MM.1S (cell line): ENCODE measurements at places on chromosomes 12 and 14.
A peak's percentile ranks its signal among the peaks of the same experiment; 100 is the strongest.

DNA sequence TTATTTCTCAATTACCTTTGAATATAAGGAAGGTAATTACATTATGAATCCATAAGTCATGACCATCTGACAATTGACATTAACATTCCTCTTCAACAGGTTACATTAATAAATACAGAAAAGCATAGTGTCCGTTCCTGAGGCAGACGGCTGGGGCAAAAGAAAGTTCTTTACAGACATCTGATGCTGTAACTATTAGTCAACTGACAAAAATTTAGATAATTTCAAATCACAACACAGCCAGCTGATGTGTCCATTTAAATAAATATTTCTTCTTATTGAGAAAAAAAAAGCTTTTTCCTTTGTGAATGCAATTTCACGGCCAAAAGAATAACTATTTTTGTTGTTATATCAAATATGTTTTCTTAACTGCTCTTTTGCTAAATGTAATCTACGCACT lies 9.2 kb upstream of the PYROXD1 start:
- H3K4me3 ChIP-seq = no peak overlapping the region
- H3K36me3 ChIP-seq = no peaks in the 10 kb centered on the region
- no peaks in the 10 kb centered on the region for H3K27me3 ChIP-seq
- H3K27ac ChIP-seq = no peak overlapping the region

DNA sequence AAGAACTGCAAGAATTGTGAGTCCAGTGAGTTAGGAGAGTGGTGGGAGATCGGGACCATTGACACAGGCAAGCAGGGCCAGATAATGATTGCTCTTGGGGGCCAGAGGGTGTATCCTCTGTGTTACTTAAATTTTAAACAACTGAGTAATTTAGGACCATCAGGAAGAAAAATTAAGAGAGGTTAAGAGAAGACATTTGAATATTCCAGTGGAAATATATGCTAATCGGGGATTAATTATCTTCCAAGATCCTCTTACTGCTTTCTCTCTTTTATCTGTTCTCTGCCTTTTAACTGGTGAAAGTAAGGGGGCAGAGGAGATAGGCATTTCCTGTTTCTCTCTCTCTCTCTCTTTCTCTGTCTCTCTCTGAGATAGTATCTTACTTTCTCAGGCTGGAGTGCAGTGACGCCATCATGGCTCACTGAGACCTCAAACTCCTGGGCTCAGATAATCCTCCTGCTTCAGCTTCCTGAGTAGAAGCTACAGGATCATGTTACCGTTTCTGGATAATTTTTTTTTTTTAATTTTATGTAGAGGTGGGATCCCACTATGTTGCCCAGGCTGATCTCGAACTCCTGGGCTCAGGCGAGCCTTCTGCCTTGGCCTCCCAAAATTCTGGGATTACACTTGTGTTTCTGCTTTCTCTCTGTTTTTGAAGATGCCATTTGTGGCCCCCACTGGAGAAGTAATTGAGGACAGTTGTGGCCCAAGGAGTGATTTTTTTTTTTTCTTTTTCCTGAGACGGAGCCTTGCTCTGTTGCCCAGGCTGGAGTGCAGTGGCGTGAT lies 85.1 kb downstream of the DIP2B start:
- H3K27me3 ChIP-seq = no peaks in the 10 kb centered on the region
- no peaks in the 10 kb centered on the region for H3K4me1 ChIP-seq

- no peak for DNase-seq
- no peaks in the 10 kb centered on the region for H3K27me3 ChIP-seq
- peaks cover 34% of the 10 kb centered on the region for H3K4me1 ChIP-seq
These were observed 15.2 kb downstream of the NACA start for GRCh38 chr12:56709759-56710376.

- H3K4me1 ChIP-seq = no peaks in the 10 kb centered on the region
- H3K36me3 ChIP-seq = no peaks in the 10 kb centered on the region
- H3K27ac ChIP-seq = no peak overlapping the region
- no peak for DNase-seq
- H3K4me3 ChIP-seq = no peak overlapping the region
These were observed 59.3 kb upstream of the SCAF11 start for GRCh38 chr12:46049665-46050064.

DNA sequence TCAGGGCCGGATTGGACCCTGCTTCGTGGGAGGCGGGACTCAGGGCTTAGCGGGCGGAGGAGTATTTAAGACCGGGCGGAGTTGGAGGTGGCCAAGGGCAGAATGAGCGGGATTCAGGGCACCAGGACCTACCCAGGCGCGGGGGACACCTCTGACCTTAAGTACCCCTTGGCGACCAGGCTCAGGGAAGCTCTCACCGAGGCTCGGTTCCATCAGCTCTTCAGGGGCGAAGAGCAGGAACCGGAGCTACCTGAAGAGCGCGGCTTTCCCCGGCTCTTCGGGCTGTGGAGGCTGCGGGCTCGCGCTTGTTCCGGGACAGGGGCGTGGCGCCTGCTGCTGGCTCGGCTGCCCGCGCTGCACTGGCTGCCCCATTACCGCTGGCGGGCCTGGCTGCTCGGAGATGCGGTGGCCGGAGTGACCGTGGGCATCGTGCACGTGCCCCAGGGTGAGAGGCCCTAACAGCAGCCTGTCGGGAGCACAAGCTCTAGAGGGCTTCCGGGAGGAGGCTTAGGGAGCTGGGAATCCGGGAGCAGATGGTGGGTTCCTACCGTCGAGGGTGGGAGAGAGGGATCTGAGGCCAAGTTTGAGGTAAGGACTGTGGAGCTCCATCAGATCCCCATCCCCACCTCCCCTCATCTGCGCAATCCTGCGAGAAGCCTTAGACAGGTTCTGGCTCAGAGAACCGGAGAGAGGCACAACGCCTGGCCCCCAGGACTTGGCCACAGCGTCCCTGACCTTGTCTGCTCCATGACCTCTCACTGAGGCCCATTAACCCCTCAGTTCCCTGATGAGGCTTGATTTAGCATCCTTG lies 8.4 kb downstream of the ARHGEF25 start:
- no peak for DNase-seq
- H3K27ac ChIP-seq = no peak overlapping the region
- H3K4me1 ChIP-seq = peaks cover 6% of the 10 kb centered on the region

DNA sequence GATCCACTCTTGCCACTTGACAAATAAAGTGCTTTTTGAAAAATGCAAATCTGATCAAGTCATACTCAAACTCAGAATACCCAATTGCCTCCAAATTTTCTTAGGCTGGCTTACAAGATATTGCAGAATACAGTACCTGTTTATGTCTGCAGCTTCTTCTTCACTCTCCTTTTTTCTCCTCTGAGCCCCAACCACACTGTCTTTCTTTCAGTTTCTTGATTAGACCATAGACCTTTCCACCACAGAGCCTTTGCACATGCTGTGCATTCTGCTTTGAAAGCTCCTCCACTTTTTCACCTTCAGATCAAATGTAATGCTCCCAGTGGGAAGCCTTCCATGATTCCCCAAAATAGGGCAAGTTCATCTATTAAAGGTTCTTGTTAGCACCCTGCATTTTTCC lies 13.9 kb upstream of the GYS2 start:
- H3K4me3 ChIP-seq = no peak overlapping the region
- no peak for DNase-seq
- no peaks in the 10 kb centered on the region for H3K4me1 ChIP-seq
- no peaks in the 10 kb centered on the region for H3K27me3 ChIP-seq
- no peak overlapping the region for H3K27ac ChIP-seq
- H3K36me3 ChIP-seq = no peaks in the 10 kb centered on the region

DNA sequence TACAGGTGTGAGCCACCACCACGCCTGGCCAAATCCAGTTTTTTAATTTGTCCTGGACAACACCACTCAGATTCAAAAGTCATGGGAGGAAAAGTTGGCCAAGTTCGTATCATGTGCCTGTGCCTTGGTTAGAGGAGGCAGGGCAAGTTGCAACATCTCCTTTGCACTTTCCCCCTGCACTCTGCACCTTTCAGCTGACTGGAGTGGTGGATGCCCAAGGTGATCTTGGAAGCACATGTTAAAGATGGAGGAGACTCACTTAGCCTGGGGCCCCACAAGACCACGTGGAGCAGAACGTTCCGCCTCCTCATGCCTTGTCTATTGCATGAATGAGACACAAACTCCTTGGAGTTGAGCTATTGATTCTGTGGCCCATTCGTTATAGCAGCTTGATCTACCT lies 82.1 kb upstream of the FZD10 start:
- H3K4me3 ChIP-seq = no peak overlapping the region
- DNase-seq = no peak
- H3K4me1 ChIP-seq = no peaks in the 10 kb centered on the region
- no peaks in the 10 kb centered on the region for H3K27me3 ChIP-seq
- no peaks in the 10 kb centered on the region for H3K36me3 ChIP-seq

GRCh38 chr14:48575772-48576171 lies 900.4 kb upstream of the MDGA2 start:
- no peaks in the 10 kb centered on the region for H3K27me3 ChIP-seq
- DNase-seq = no peak
- no peaks in the 10 kb centered on the region for H3K4me1 ChIP-seq
- no peak overlapping the region for H3K27ac ChIP-seq
- H3K4me3 ChIP-seq = no peak overlapping the region
- H3K36me3 ChIP-seq = no peaks in the 10 kb centered on the region

- 0 out of 2 replicates have a peak, but pooled peaks cover 10% of the 10 kb centered on the region for H3K4me1 ChIP-seq
- no peak overlapping the region for H3K27ac ChIP-seq
- no peaks in the 10 kb centered on the region for H3K36me3 ChIP-seq
- no peak for DNase-seq
- no peak overlapping the region for H3K4me3 ChIP-seq
- no peaks in the 10 kb centered on the region for H3K27me3 ChIP-seq
These were observed 35.5 kb downstream of the LRRC74A start for GRCh38 chr14:76861574-76862255.

GRCh38 chr12:91065396-91065795 lies 7.6 kb upstream of the KERA start:
- H3K4me3 ChIP-seq = no peak overlapping the region
- no peak for DNase-seq

GRCh38 chr12:28367993-28368392 lies 177.7 kb downstream of the CCDC91 start:
- no peaks in the 10 kb centered on the region for H3K4me1 ChIP-seq
- no peaks in the 10 kb centered on the region for H3K27me3 ChIP-seq
- DNase-seq = no peak
- H3K4me3 ChIP-seq = no peak overlapping the region
- H3K36me3 ChIP-seq = no peaks in the 10 kb centered on the region

GRCh38 chr12:132285991-132286681 lies 43.3 kb downstream of the GALNT9 start:
- H3K4me1 ChIP-seq = no peaks in the 10 kb centered on the region
- no peak overlapping the region for H3K27ac ChIP-seq
- DNase-seq = no peak
- no peaks in the 10 kb centered on the region; the same call in 1 of the 2 replicates for H3K27me3 ChIP-seq
- H3K36me3 ChIP-seq = no peaks in the 10 kb centered on the region
- H3K4me3 ChIP-seq = no peak overlapping the region

GRCh38 chr14:87122166-87122565 lies 870.8 kb downstream of the GALC start:
- H3K4me3 ChIP-seq = no peak overlapping the region
- DNase-seq = no peak
- H3K27ac ChIP-seq = no peak overlapping the region
- no peaks in the 10 kb centered on the region for H3K4me1 ChIP-seq
- no peaks in the 10 kb centered on the region for H3K36me3 ChIP-seq
- H3K27me3 ChIP-seq = no peaks in the 10 kb centered on the region

GRCh38 chr12:43836475-43836989 lies 651 bp downstream of the TMEM117 start:
- DNase-seq = peak; percentile 8
- H3K27me3 ChIP-seq = no peaks in the 10 kb centered on the region
- H3K4me3 ChIP-seq = peak overlapping the region; percentile 73
- H3K27ac ChIP-seq = peak overlapping the region; percentile 61; the same call in 1 of the 2 replicates
- no peaks in the 10 kb centered on the region for H3K36me3 ChIP-seq
- H3K4me1 ChIP-seq = peaks cover 6% of the 10 kb centered on the region; the same call in 1 of the 2 replicates

DNA sequence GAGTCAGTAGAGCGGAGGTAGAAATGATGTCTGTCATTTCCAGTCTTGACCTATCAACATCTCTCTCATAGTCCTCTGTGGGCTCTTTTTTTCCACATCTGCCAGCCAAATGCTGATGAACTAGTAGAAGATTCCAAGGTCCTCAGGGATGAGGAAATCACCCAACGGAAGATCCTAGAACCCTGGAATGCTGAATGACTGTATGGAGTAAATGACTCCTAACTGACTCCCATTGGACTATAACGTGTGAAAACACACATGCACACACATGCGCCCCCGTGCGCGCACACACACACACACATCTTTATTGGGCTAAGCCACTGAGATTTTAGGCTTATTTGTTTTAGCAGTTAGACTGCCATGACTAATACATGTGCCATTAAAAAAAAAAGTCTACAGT lies 159.2 kb downstream of the MYRFL start:
- no peaks in the 10 kb centered on the region for H3K4me1 ChIP-seq
- no peaks in the 10 kb centered on the region for H3K27me3 ChIP-seq
- H3K4me3 ChIP-seq = no peak overlapping the region
- no peaks in the 10 kb centered on the region for H3K36me3 ChIP-seq

DNA sequence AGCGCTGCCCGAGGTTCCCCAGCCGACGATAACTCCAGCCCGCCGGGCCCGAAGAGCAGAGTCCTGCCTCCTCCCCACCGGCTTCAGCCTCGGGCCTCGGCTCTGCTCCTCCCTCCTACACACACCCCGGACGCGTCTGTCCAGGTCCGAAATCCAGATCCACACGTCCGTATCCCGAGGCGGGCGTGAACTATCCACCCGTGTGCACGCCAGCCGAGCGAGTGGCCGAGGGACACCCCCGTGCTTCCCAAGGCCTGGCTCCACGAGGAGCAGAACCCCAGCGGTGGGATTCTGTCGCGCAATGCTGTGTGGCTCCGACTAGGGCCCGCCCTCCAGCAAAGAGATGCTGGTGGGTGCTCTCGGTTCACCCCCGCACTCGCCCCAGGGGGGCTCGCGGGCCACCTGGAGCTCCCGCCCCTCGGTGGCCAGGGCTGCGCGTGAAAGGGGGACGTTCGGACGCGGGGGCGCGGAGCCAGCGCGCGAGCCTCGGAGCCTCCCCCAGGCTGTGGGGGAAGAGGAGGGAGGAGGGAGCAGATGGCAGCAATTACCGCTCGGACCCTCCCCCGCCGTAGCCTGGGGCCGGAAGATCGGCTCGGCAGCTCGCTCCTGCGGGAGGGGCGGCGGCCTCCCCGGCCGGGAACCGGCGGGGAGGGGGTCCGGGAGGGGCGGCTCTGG lies 18.9 kb upstream of the ANKRD33 start:
- DNase-seq = no peak
- no peak overlapping the region for H3K27ac ChIP-seq
- no peaks in the 10 kb centered on the region for H3K36me3 ChIP-seq
- peaks cover 47% of the 10 kb centered on the region for H3K27me3 ChIP-seq
- H3K4me1 ChIP-seq = no peaks in the 10 kb centered on the region

DNA sequence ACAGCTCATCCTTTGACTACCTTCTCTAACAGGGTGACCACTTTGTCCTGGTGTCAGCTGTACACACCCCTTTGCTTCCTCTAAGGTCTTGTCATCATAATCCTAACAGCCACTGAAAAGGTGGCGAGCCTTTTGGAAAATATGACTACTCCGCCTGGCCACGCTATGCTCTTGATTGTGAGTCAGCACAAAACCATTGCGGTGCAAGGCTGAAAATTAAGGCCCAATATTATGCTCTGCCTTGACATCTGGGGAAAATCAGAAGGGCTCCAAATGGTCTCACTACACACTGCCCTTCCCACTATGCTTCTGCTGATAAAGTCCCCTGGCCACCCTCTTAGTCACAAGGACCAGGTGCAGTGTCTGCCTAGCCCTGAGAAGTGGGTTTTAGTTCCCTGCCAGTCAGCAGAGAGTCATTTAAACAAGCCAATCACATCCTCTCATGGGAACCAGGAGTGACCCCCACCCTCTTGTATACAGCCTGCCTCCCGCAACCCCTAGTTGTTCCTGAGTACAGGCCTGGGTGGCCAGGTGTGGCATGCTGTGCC lies 34.3 kb downstream of the FGD6 start:
- no peaks in the 10 kb centered on the region for H3K4me1 ChIP-seq
- no peak for DNase-seq
- no peak overlapping the region for H3K27ac ChIP-seq
- H3K27me3 ChIP-seq = no peaks in the 10 kb centered on the region
- no peaks in the 10 kb centered on the region for H3K36me3 ChIP-seq
